ENCODE measurements at places on chromosomes 7 and 10. TPM values are rescaled to one million over a fixed set of nuclear protein-coding genes. Genes with fewer than 3 reads are reported as not detected.

Gene TASOR2
- total RNA-seq, result 59.0 TPM

Gene TACC2
- 8.5 TPM for total RNA-seq

DNA sequence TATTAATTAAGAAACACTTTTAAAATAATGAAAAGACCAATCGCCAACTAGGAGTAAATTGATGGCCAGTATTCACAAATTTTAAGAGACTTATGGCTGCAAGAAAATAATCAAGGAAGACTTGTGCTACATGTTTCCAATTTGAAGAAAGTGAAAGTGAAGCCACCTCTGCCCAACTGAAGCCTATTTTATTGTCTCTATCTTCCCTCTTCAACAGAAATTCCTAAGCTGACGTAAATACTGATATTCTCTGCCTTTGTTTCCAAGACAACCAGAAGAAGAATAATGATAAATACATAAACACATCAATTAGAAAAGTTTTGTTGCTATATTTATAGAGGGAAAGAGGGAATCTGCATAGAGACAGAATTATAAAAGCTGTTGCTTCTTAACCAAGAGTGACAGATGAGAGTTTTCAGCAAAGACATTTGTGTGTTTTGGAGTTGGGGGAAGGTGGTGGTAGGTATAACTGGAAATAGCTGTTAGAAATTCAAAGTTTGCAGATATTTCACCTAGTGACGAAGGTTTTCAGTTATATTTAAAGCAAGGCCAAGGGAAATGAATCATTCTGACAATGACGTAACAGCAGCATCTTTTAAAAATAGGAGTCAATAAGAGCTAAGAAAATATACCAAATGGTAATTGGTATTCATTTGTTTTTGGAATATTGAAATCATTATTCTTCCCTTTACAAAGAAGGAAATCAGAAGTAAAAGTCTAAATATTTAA lies 576.6 kb upstream of the SORCS1 start:
- DNase-seq, result peak; percentile 60

DNA sequence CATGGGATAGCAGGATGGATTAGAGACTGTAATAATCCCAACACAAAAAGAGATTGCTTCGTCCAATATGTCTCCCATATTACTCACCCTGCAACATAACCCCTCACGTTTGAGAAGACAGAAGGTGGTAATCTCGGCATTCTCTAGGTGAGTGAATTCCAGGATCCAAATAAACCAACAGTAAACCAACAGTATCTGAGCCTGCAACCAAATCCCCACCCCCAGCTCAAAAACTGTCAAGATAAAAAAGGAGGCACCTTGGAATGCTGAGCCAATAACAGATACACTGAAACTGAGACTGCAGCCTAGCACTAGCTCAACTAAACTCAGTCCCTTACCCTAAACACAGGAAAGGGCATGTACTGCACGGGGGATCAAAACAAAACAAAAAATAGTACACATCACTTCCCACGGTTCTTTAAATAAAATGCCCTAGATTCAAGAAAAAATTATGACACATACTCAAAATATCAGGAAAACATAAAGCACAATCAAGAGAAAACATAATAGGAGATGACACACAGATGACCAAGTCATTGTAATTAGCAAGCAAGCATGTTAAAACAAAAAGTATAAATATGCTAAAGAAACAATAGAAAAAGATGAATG lies 28.0 kb downstream of the IPMK start:
- DNase-seq, result no peak

DNA sequence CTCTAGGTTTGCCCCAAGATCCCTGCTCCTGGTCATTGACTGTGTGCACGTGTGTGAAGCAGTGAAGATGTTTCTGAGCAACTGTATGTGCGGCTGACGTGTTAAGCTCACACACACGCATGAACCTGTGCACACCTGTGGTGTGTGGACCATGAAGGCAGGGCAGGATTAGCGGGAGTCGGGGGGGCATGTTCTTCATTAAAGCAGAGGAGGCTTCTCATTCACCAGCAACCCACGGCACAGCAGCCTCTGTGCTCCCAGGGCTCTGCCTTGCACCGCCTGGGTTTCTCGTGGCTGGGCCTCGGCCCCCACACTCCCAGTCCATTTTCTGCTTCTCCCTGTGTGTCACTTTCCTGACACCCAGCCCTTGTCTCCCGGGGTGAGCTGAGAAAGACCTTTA lies 824 bp upstream of the TACR2 start:
- DNase-seq, result no peak

DNA sequence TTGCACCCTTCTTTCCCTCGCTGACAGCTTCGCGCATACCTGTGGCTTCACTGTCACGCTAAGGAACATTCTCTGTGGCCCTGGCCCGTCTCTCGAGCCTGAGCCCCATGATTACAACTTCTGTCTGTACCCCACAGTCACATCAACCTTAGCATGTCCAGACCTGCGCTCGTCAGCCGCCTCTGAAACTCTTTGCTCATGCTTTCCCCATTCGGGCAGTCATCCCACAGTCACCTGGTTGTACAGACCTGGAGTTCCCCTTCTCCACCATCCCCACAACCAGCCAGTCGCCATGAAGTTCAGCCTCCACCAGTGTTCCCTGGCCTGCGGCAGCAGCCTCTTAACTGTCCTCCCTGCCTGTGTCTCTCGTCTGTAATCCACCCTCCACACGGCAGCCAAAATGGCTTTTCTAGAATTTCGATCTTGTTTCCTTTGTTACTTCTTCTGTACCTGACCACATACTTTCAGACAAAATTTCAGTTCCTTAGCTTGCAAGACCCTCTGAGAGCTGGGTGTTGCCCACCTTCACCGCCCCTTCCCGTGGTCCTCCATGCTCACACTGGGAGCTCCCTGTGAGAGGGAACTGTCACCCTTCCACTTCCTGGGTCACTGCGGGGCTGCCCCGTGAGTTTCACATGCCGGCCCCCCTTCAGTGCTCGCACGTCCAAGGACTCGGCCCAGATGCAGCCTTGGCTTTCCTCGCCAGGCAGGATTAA lies 229.2 kb downstream of the CELF2 start:
- no peak for DNase-seq

Gene ALOX5
- 2.0 TPM for total RNA-seq

DNA sequence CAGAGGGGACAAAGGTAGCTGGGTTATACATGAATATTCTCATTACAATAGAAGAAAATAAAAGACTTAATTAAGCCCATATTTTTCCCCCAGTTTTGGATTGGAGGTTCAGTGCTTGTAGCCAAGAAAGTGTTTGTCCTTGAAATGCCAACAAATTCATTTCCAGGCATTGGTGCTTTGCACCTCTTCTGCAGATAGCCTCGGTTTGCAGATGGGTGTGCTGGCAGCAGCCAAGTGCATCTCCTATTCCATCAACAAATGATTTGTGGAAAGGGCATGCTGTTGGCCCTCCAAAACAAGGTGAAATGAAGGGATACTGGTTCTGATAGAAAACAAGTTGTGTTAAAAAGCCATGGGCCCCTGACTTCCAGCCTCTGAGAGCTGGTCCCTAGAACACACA lies 187.3 kb downstream of the DPY19L1 start:
- DNase-seq, result no peak

- no peak for DNase-seq
Observed at GRCh38 chr7:142878315-142878714, 7.2 kb downstream of the TRPV6 start.

DNA sequence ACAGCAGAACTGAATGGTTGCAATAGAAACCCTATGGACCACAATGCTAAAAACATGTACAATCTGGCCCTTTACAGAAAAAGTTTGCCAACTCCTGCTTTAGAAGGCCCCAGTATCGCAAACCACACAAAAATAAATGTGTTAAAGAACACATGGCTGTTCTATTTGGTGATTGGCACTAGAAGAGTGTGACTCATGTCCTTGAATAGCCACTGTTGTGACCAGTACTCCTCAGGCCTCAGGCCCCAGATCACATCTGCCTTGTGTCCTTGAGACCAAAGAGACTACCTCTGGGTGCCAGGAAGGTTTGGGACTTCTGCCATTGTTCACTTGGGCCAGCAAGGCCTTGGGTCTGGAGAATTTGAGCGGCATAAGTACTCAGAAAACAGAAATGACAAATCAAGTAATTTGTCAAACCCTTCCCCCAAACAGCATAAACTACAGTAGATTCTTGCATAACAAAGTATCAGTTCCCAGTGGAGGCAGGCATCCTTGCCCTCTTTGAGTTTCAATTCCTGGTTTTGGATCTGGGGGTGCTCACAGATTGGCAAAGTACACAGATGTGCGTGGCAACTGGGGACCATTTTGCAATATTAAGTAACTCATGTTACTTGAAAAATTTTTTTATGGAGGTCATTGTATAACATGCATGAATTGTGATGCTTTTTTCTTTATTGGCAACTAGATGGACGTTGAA lies 50.2 kb downstream of the MTURN start:
- no peak for DNase-seq

DNA sequence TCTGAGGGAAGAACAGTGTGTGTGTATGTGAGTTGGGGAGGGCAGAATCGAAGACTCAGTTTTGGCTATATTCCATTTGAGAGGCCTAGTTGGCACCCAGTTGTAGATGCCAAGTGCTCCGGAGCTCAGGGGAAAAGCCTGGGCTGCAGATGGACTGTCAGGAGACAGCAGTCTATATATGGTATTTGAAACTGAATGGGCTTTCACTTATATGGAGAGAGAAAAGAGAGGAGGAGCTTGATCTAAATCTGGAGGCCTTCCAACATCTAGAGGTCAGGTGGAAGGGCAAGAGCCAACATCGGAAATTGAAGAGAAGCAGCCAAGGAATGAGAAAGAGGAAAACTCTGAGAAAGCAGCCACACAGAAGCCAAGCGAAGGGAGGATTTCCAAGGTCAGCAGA lies 350.8 kb upstream of the BMPER start:
- no peak for DNase-seq

- DNase-seq, result no peak
Observed at GRCh38 chr10:132316133-132316532, 8.4 kb upstream of the STK32C start.

Gene TMEM140
- total RNA-seq, result 1.9 TPM

Gene TRIL
- total RNA-seq, result not detected

- no peak for DNase-seq
Observed at GRCh38 chr7:151342811-151343210, 1.2 kb downstream of the NUB1 start.

GRCh38 chr10:71213761-71214440 lies 1.5 kb downstream of the UNC5B start:
- peak; percentile 63 for DNase-seq

- no peak for DNase-seq
Observed at GRCh38 chr7:159144758-159145489, at the start of gene VIPR2. Gene VIPR2, minus strand, starts transcription at chr7:159144867. Its CDS starts 96 bp downstream, at chr7:159144771.

Gene CCDC146
- total RNA-seq, result 1.2 TPM

DNA sequence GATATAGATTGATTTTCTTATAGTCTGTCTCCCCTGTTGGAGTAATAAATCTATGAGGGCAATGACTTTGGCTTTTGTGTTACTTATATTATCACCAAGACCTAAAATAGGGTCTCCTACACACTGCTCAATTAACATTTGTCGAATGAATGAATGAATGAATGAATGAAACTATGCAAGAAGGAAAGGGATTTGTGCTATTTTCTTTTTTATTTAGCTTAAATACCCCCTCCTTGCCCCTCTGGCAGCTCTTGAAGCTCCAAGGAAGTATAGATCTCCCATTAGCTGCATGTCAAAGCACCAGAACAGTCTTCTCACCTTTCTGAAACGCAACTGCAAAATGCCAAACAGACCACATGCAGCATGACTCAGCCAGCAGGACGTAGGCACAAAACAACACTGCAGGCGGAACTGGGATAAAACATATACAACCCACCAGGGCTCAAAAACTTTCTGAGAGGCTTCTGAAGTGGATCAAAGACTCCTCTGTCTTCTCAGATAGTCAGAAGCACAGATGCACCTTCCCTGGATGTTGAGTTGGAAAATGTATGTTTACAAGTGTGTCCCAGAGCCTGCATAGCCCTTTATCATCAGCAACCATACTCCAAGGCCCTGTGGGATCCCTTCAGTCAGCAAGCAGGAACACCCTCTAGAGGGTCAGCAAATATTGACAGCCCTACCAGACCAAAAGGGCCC lies 187.8 kb downstream of the NPSR1 start:
- peak; percentile 51 for DNase-seq

- DNase-seq, result no peak
Observed at GRCh38 chr7:107630342-107630741, 30.3 kb upstream of the SLC26A4 start.

Gene NUTM2D
- 0.36 TPM for total RNA-seq

GRCh38 chr7:117587931-117588330 lies 108.1 kb downstream of the CFTR start:
- DNase-seq, result no peak

GRCh38 chr10:10353326-10353868 lies 664.3 kb upstream of the CELF2 start:
- no peak for DNase-seq

- peak; percentile 45 for DNase-seq
Observed at GRCh38 chr10:96339956-96340904, 18.6 kb downstream of the OPALIN start.

- DNase-seq, result peak; percentile 66
Observed at GRCh38 chr7:101953248-101953819, 135.9 kb downstream of the CUX1 start.

GRCh38 chr10:44008917-44009709 lies 360.4 kb upstream of the ZNF32 start:
- DNase-seq, result no peak

DNA sequence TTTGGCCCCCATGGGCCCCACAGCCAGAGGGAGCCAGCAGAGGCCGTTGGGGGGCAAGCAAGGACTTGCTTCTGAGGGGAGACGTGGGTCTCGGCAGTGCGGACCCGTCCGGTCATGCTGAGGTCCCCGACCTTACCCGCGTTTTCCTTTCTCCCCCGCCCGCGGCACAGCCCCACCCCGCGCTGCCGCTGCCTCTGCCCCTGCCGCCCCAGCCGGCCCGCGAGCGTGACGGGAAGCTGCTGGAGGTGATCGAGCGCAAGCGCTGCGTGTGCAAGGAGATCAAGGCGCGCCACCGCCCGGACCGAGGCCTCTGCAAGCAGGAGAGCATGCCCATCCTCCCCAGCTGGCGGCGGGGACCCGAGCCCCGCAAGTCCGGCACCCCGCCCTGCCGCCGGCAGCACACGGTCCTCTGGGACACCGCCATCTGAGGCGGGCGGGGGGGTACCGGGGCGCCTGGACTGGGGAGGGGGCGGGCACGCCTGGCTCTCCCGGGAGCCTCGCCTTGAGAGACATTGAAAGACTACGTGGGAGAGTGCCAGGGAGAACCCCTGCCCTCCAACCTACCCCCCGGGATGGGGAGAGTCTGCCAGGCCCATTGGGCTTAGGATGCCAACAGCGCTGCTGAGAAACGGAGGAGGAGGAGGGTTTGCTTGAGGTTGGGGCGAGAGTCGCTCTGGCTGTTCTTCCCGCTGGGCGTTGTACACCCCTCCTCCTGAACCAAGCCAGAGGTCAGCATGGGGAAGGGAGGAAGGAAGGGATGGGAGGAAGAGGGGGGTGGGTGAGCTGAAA lies 9.9 kb downstream of the NYAP1 start:
- no peak for DNase-seq

DNA sequence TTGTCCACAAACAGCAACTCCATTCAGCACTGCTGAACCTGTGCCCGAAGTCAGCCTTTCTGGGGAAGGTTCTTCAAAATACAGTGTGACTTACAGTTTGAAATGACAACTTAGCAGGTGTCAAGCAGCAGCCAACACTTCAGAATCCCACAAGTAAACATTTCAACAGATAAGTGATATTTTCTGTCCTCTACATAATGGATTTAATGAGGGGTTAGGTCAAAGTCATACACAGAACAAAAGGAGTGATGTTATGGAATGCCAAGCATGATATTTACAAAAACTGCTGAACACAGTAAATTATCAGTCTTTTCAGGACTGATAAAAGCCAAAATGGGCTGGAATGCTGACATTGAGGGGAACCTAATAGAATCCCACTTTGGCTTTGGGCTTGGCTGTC lies 77.6 kb upstream of the JAZF1 start:
- DNase-seq, result no peak

Data from A172 (cell line).